ENCODE measurements at places on chromosomes 7 and 10.

- DNase-seq, result no peak
Observed at GRCh38 chr7:86745013-86745745, 101.5 kb downstream of the GRM3 start.

GRCh38 chr7:84529480-84530205, 335.1 kb upstream of the SEMA3A start:
- DNase-seq, result no peak

DNA sequence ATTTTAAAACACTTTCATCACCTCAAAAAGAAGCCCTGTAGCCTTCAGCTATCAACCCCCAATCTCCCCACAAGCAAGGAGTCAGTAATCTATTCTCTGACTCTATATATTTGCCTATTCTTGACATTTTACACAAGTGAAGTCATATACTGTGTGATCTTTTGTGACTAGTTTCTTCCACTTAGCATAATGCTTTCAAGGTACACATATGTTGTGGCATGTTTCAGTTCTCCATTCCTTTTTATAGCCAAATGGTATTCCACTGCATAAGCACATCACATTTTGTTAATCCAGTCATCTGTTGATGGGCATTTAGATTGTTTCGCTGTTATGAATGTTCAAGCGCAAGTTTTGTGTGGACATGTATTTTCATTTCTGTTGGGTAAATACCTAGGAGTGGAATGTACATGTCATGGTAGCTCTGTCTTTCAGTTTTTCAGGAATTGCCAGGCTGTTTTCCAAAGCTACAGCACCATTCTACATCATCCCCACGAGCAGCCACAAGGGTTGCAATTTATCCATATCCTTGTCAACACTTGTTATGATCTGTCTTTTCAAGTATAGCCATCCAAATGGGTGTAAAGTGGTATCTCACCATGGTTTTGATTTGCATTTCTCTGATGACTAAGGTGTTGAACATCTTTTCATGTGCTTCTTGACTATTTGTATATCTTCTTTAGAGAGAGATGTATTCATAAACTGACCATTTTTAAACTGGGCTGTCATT, 405.6 kb downstream of the KCNMA1 start:
- no peak for DNase-seq

DNA sequence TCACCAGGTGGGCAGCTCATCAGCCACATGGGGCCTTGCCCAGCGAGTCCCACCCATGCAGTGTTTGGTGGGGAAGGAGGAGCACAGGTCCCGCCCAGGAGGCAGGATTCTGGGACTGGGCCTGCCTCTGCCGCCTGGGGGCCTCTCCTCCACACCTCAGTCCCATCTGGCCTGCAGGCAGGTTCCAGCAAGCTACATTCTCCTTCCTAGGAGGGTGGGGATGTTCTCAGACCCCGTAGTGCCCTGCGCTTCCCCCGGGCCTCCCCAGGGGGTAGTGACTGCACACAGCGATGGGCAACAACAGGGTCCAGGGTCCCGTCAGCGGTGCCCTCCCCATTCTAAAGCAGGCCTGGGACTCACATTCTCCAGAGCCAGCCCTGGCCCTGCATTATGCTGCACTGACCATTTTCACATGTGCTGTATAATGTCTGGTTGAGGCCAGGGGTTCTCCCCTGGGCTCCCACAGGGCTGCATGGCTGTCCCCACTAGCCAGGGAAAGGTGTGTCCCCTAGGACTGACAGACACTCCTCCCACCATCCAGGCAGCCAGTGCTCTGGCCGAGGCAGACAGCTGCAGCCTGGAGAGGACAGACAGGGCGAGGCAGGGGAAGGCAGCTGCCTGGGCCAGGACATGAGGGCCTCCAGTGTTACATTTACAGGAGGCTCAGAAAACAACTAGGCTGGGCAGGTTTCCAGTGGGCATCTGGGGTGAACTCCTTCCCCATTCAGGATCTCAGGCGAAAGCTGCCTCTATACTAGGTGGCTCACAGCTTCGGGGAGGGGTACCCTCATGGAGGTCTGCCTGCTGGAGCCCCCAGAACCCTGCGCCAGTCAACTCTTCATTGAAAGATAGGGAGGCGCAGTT, 9.3 kb downstream of the RASGEF1A start:
- DNase-seq, result no peak

GRCh38 chr7:101952355-101953247, 135.2 kb downstream of the CUX1 start:
- no peak for DNase-seq
